Suprapubic skin (tissue), 4 donors: ENCODE measurements at places on chromosomes 12 and 14.
A peak's percentile ranks its signal among the peaks of the same experiment; 100 is the strongest.

DNA sequence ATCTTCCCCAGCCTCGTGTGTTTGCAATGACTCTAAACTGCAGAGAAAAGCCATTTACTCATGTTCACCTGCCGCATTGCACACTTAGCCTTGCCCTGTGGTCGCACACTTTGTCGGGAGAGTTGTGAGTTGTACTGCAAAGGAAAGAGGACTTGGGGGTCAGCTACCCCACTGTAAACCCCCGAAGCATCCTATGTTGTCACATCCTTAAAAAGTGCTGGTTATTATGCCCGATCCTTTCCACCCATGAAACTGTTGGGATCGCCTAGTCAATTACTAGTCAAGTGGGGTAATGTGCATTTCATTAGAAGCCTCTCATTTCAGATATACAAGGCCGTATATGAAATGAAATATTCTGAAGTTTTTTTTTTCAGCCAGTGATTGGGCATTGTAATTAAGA, 98.2 kb downstream of the SRRM4 start:
- no peak for DNase-seq
- H3K4me1 ChIP-seq = peaks cover 5% of the 10 kb centered on the region
- H3K36me3 ChIP-seq = no peaks in the 10 kb centered on the region
- peaks cover 3% of the 10 kb centered on the region for H3K27me3 ChIP-seq
- no peak overlapping the region for H3K4me3 ChIP-seq

DNA sequence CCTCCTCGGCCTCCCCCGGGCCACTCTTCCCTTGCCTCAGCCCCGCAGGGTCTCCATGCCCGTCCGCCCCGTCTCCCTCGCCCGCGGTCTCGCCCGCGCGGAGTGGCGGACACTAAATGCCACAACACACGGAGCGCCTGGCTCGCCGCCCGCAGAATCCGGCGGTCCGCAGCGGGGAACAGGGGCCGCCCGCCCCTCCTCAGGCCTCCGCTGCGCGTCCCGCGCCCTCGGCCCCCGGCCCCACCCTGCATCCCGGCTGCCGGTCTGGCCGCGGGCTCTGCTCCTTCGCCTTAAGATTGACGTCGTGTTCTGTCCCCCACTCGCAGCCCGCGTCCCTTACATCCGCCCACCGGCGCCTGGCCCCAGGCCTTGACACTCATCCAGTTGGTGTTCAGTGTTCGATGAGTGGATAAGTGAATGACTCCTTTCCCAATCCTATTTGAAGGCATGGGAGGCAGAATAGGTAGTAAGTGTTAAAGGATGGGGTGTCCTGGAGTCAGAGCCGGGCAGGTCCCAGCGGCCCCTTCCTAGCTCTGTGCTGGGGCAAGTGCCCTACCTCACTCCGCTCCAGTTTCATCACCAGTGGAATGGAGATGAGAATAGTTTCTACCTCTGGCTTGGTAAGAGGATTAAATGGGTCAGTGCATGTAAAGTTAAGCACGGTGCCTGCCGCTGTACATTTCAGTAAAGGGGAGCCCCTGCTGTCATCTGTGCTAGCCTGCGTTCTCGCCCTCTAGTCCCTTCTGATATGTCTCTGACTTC, 622 bp downstream of the TECPR2 start:
- peaks cover 28% of the 10 kb centered on the region for H3K4me1 ChIP-seq
- H3K27ac ChIP-seq = peak overlapping the region; percentile 91
- no peak for DNase-seq
- H3K27me3 ChIP-seq = no peaks in the 10 kb centered on the region
- peak overlapping the region; percentile 88 for H3K4me3 ChIP-seq

GRCh38 chr12:80551897-80552296, 107.9 kb downstream of the PTPRQ start:
- H3K4me1 ChIP-seq = no peaks in the 10 kb centered on the region
- no peak overlapping the region for H3K4me3 ChIP-seq
- no peaks in the 10 kb centered on the region for H3K27me3 ChIP-seq
- H3K36me3 ChIP-seq = no peaks in the 10 kb centered on the region
- no peak overlapping the region for H3K27ac ChIP-seq

GRCh38 chr12:131113568-131114270, 160.0 kb downstream of the ADGRD1 start:
- no peaks in the 10 kb centered on the region for H3K27me3 ChIP-seq
- no peaks in the 10 kb centered on the region for H3K36me3 ChIP-seq
- H3K4me3 ChIP-seq = no peak overlapping the region
- peak overlapping the region; percentile 62 for H3K27ac ChIP-seq

DNA sequence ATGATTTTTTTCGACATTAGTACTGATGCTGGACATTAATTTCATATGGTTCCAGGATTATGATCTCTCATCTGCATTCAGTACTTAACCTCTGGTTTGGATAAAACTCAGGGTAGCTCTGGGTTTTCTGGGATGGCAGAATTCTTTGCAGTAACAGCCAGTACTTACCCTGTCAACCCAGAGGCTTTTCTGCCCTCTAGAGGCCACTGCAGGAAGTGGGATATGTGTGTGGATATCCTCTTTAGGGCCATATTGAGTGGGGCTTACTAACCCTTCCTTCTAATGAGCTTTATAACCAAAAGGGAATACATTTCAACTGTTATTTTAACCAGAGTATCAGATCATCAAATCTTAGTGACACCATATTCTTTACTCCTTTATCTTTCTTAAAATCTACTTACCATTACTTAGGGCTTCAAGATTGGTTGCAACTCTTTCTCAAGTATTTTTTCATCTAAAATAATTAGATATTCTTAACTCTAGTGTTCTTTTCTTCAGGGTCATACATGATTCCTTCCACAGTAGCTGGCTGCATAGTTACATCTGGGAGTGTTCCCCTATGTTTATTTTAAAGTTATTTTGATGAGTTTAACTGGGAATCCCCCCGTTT, 488.0 kb upstream of the STXBP6 start:
- no peak overlapping the region for H3K27ac ChIP-seq
- DNase-seq = no peak
- no peaks in the 10 kb centered on the region for H3K36me3 ChIP-seq
- no peak overlapping the region for H3K4me3 ChIP-seq

DNA sequence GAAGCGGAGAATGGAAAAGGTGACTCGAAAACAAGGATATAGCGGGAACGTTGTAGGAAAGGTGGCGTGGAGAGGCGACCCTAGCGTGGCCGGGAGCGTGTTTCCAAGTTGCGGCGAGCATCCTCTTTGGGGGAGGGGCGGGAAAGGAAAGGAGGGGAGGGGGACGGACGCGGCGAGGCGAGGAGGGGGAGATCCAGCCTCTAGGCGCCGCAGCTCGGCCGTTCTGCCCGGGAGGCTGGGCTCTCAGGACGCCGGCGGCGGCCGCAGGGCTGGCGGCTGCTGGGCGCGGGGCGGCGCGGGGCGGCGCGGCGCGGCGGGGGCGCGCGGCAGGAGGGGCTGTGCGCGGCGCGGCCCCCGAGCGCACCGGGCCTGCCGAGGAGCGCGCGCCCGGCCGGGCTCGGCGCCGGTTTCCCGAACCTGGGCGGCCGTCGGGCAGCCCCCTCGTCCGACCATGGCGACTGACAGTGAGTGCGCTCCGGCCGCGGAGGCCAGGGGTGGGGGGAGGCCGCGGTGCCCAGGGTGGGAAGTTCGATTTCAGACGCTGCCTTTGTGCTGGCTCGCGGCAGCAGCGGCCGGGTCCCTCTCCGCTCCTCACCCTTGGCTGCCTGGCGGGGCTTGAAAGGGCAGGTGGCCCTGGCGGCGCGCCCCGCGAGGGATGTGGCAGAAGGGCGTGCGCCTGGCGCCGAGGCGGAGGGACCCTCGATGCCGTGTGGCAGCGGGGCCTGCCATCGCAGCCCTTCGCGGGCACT, 50.3 kb downstream of the SNAPC1 start:
- peaks cover 9% of the 10 kb centered on the region for H3K4me1 ChIP-seq
- H3K27me3 ChIP-seq = peaks cover 37% of the 10 kb centered on the region
- peak within 1 kb of the TSS; percentile 44 for H3K4me3 ChIP-seq

GRCh38 chr12:103756443-103756842, 84.6 kb downstream of the NT5DC3 start:
- H3K27me3 ChIP-seq = no peaks in the 10 kb centered on the region
- no peaks in the 10 kb centered on the region for H3K4me1 ChIP-seq
- H3K27ac ChIP-seq = no peak overlapping the region
- no peak for DNase-seq
- H3K36me3 ChIP-seq = no peaks in the 10 kb centered on the region

DNA sequence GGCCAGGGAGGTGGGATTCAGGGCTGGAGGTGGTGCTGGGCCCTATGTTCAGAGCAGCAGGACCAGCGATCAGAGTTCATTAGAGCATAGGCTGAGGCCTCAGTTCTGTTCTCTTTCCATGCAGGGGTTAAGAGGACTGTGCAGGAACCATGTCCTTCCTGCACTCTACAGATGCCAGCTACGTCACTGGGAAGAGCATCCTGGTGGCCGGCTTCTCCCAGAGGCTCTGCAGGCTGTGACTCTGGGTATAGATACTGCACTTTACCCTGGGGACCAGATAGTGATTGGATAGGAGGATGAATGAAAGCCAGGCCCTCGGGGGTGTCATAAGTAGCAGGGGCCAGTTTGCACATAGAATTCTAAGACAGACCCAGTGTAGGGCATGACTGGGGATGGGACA, 92.6 kb downstream of the DHRS2 start:
- no peaks in the 10 kb centered on the region for H3K27me3 ChIP-seq
- no peak overlapping the region for H3K4me3 ChIP-seq
- no peaks in the 10 kb centered on the region for H3K36me3 ChIP-seq
- H3K27ac ChIP-seq = no peak overlapping the region

- H3K27ac ChIP-seq = no peak overlapping the region
- H3K27me3 ChIP-seq = peaks cover 3% of the 10 kb centered on the region
- H3K4me3 ChIP-seq = no peak overlapping the region
- no peaks in the 10 kb centered on the region for H3K4me1 ChIP-seq
- DNase-seq = no peak
Measured at GRCh38 chr12:119229837-119230236, 51.1 kb downstream of the HSPB8 start.

DNA sequence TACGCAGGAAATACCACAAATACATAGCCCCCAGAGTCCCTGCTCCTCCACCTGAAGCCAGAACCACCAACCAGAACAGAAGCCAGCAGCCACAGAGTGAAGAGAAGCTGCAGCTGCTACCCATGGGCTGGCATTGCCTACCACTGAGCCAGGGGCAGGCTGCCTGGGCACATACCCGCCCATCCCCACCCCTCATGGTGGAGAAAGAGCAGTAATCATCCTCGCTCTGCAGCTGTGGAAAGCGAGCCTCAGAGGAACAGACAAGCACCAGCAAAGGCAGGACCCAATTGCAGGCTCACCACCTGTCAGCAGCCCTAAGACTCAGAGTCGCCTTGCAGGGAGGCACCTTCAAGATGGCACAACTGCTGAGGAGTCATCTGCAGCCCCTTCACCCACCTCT, 11.2 kb upstream of the CD9 start:
- H3K4me3 ChIP-seq = no peak overlapping the region
- H3K27ac ChIP-seq = no peak overlapping the region
- DNase-seq = no peak
- H3K4me1 ChIP-seq = peaks cover 40% of the 10 kb centered on the region
- H3K27me3 ChIP-seq = no peaks in the 10 kb centered on the region

DNA sequence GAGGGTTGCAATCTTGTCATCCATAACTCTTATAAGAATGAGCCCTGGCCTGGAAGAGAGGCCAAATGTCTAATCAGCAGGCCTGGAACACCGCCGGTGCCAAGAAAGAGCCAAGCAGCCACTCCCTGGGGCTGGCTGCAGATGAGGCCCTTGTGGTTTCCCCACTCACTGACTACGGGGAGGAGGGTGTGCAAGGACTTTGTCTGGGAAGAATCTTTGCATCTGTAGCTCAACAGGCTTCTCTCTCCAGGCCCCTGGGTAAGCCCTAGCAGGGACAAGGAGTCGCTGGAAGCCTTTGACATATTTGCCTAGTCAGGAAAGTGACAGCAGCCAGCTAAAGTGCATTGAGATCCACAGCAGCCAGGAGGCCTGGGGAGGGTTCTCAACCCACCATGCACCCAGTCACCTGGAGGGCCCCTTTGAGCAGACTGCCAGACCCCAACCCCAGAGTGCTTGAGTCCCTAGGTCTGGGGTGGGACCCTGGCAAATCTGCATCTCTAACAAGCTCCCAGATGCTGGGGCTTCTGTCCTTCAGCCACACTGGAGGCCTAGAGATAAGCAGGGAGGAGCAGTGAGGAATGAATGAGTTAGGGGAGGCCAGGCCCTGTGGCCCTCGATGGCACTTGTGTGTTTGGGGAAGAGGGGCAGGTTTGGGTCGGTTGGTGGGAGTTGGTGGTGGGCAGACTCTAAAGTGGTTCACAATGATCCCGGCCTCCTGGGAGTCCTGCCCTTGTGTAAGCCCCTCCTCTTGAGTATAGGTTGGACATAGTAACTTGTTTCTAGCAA, 13.9 kb upstream of the LRTM2 start:
- no peak for DNase-seq
- H3K4me3 ChIP-seq = no peak overlapping the region
- H3K4me1 ChIP-seq = peaks cover 20% of the 10 kb centered on the region
- H3K27ac ChIP-seq = no peak overlapping the region

DNA sequence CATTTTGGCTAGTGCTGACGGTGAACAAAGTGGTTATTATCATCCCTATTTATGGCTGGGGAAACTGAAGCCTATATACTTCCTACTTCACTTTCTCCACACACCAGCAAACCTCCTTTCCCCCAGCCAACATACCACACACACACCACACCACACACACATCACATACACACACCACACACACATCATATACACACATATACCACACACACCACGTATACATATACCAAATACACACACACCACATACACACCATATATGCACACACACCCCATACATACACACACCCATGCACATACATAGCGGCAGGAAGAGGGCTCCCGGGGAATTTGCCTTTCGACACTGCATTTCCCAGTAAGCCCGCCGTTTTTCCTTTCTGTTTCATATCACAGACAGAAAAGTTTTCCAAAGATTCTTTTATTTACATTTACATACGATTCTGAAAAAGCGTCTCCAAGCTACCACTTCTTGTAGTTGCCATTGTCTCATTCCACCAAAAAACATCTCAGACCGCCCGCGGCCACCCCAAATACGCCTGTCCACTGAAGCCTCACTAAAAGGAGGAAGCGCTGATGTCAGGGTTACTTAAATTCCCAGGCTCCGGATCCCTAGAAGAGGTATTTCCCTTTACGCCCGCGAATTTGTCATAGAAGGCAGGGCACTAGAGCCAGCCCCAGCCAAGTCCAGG, 823 bp upstream of the RAB5B start:
- no peaks in the 10 kb centered on the region for H3K27me3 ChIP-seq
- peak overlapping the region; percentile 84 for H3K4me3 ChIP-seq
- H3K4me1 ChIP-seq = peaks cover 40% of the 10 kb centered on the region
- no peaks in the 10 kb centered on the region for H3K36me3 ChIP-seq
- DNase-seq = no peak

GRCh38 chr14:64958201-64958600, 13.9 kb downstream of the RAB15 start:
- DNase-seq = no peak
- H3K4me3 ChIP-seq = no peak overlapping the region
- peak overlapping the region; percentile 10 for H3K27ac ChIP-seq
- no peaks in the 10 kb centered on the region for H3K36me3 ChIP-seq

GRCh38 chr12:77401770-77402081, 336.4 kb upstream of the E2F7 start:
- H3K4me1 ChIP-seq = no peaks in the 10 kb centered on the region
- no peaks in the 10 kb centered on the region for H3K36me3 ChIP-seq
- H3K27me3 ChIP-seq = no peaks in the 10 kb centered on the region
- DNase-seq = no peak
- no peak overlapping the region for H3K27ac ChIP-seq
- no peak overlapping the region for H3K4me3 ChIP-seq

GRCh38 chr14:51533872-51534553, 117.7 kb upstream of the FRMD6 start:
- DNase-seq = no peak
- H3K4me1 ChIP-seq = peaks cover 20% of the 10 kb centered on the region
- H3K27ac ChIP-seq = no peak overlapping the region
- no peaks in the 10 kb centered on the region for H3K27me3 ChIP-seq
- H3K36me3 ChIP-seq = no peaks in the 10 kb centered on the region
